ENCODE measurements at places on chromosomes 6 and 20.
A peak's percentile ranks its signal among the peaks of the same experiment; 100 is the strongest.

- DNase-seq: no peak
Measured at GRCh38 chr6:31940256-31940664, 5.6 kb upstream of the CFB start.

GRCh38 chr6:116883005-116883404, 6.0 kb downstream of the RFX6 start:
- DNase-seq: no peak

- no peak for DNase-seq
Measured at GRCh38 chr6:5550631-5551030, 289.3 kb downstream of the FARS2 start.

- no peak for DNase-seq
Measured at GRCh38 chr20:46347841-46348803, 39.8 kb upstream of the CDH22 start.

DNA sequence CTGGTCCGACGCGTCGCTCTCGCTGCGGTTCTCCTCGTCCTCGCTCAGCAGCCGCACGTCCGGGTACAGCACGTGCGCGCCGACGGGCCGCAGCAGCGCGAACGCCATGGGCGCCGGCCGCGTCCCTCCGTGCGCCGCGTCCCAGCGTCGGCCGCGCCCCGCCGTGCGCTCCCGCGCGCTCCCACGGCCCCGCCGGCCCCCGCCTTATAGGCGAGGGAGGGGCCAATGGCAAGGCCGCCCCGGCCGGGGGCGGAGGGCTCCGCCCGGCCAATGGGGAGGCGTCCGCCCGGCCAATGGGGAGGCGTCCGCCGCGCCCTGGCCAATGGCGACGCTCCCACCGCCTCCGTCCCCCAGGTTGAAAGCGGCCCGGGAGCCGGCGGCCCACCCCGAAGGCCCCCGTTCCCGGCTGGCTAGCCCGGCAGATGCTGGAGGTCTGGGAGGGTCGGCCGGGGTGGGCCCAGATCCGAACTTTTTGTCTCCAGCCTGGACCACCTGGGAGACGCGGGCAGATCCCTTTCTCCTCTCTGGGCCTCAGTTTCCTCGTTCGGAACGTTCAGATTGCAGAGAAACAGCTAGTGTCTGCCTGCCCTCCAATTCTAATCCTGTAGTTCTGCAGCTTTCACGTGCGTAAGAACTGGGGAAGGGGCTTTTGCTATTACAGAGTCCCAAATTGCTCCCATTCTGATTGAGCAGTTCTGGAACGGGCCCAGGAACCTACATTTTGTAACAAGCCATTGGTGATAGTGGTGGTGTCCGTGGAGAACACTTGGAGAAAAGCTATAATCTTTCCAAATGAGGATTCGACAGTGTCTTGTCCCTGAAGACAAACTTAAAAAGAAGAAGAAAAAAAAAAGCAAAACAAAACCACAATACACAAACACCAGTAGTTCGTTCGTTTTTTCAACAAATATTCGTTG, at the start of gene TCF15:
TSS of gene TCF15 (minus strand) at position 180 of the 917 bp plus-strand sequence. CDS start at position 108, 72 bp downstream.
- DNase-seq: peak; percentile 47

DNA sequence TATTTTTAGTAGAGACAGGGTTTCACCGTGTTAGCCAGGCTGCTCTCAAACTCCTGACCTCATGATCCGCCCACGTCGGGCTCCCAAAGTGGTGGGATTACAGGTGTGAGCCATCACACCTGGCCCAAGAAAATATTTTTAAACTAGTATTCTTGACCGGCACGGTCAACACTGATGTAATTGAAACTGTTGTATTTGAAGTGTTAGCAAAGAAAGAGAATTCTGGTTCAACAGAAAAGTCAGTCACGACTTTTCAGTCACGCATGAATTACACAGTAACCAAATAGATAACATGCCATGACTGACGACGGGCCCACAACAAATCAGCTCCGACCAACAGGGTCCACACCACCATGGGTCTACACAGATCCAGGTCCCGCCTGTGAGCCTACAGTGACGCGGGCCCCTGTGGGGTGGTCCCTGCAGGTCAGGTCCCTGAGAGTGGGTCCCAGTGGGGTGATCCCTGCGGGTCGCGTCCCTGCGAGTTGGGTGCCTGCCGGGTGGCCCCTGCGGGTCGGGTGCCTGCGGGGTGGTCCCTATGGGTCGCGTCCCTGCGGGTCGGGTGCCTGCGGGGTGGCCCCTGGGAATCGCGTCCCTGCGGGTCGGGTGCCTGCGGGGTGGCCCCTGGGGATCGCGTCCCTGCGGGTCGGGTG, 1.0 kb downstream of the GMEB2 start:
- DNase-seq: peak; percentile 37

GRCh38 chr6:25034431-25034921, 98.7 kb upstream of the RIPOR2 start:
- no peak for DNase-seq

Data from activated naive CD8-positive, alpha-beta T cell treated with anti-CD3 and anti-CD28 coated beads for 36 hours (primary cell).